ENCODE measurements at places on chromosomes 6 and 20. TPM values are rescaled to one million over a fixed set of nuclear protein-coding genes. Genes with fewer than 3 reads are reported as not detected.

The BPIFB4 gene
- total RNA-seq = not detected

The IDH3B gene
- 92.4 TPM for total RNA-seq

The CDSN gene
- not detected for total RNA-seq

The CSTF1 gene
- total RNA-seq = 84.2 TPM

The GPLD1 gene
- total RNA-seq = 0.62 TPM

The RAET1E gene
- total RNA-seq = not detected

The TBX18 gene
- not detected for total RNA-seq

The ENPP3 gene
- 0.58 TPM for total RNA-seq

The JAG1 gene
- 0.30 TPM for total RNA-seq

The FAM83C gene
- not detected for total RNA-seq

The KCNK15 gene
- total RNA-seq = 1.1 TPM

The FGD2 gene
- 0.63 TPM for total RNA-seq

The ARFGEF3 gene
- total RNA-seq = 1.7 TPM

The C6orf15 gene
- total RNA-seq = not detected

The MYCT1 gene
- not detected for total RNA-seq

The CCR6 gene
- total RNA-seq = 3.4 TPM

The WDR27 gene
- total RNA-seq = 36.2 TPM

The TMC2 gene
- not detected for total RNA-seq

The PRRT1 gene
- 0.79 TPM for total RNA-seq

The SLC52A3 gene
- total RNA-seq = not detected

The SNAP25 gene
- 0.27 TPM for total RNA-seq

The RWDD2A gene
- total RNA-seq = 1.9 TPM

The PAX1 gene
- not detected for total RNA-seq

The TINAG gene
- total RNA-seq = not detected

The VWA7 gene
- 1.4 TPM for total RNA-seq

The SEL1L2 gene
- not detected for total RNA-seq

The CFB gene
- 0.96 TPM for total RNA-seq

The TPX2 gene
- 179 TPM for total RNA-seq

The FAXC gene
- 0.16 TPM for total RNA-seq

The IRAK1BP1 gene
- total RNA-seq = 2.7 TPM

The HLA-DOB gene
- 1.5 TPM for total RNA-seq

The SFTA2 gene
- total RNA-seq = not detected

The MUCL3 gene
- total RNA-seq = not detected

The DEF6 gene
- total RNA-seq = 86.6 TPM

The PGC gene
- not detected for total RNA-seq

The ADA gene
- 37.8 TPM for total RNA-seq
